NCI-H187 (cell line): ENCODE measurements at places on chromosomes 3 and 15.

- DNase-seq: no peak
These were observed 115.9 kb downstream of the SV2B start for GRCh38 chr15:91216000-91216399.

DNA sequence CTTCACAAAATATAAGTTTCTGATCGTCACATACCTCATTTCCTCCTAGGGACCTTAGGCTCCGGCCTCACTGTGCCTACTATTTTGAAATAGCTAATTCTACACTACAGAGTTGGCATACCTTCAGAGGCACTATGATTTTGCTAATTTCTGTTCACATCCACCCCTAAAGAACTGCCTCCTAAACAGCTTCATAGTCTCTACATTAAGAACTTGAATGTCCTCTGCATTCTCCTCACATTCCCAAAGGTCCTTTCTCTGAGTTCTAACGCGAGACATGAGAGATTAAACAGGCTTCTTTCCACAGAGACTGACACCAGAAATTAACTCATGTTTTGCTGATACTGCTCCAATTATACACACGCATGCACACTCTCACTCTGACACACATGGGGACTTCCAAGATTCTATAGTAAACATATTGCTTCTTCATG lies 75.5 kb downstream of the DLG1 start:
- DNase-seq: no peak

DNA sequence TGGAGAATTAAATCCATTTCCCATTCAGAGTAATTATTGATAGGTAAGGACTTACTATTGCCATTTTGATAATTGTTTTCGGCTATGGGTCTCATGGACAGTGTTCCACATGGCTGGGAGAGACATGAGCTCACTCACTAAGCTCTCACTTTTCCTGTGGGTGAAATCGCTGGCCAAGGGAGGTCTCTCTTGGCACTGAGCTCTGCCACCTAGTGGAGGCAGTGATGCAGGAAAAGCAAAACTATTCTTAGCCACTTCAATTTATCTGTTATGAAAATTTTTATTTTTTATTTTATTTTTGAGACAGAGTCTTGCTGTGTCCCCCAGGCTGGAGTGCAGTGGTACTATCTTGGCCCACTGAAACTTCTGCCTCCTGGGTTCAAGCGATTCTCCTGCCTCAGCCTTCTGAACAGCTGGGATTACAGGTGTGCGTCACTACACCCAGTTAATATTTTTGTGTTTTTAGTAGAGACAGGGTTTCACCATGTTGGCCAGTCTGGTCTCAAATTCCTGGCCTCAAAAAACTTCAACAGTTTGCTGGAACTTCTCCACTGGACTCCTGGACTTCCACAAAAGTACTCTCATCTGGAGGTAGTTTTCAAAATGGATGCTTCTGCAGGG lies 4.7 kb upstream of the RNF13 start:
- no peak for DNase-seq

- DNase-seq: no peak
These were observed 542.2 kb downstream of the FOXP1 start for GRCh38 chr3:71041371-71041770.

- DNase-seq: no peak
These were observed 27.2 kb upstream of the LMOD3 start for GRCh38 chr3:69149586-69149985.

DNA sequence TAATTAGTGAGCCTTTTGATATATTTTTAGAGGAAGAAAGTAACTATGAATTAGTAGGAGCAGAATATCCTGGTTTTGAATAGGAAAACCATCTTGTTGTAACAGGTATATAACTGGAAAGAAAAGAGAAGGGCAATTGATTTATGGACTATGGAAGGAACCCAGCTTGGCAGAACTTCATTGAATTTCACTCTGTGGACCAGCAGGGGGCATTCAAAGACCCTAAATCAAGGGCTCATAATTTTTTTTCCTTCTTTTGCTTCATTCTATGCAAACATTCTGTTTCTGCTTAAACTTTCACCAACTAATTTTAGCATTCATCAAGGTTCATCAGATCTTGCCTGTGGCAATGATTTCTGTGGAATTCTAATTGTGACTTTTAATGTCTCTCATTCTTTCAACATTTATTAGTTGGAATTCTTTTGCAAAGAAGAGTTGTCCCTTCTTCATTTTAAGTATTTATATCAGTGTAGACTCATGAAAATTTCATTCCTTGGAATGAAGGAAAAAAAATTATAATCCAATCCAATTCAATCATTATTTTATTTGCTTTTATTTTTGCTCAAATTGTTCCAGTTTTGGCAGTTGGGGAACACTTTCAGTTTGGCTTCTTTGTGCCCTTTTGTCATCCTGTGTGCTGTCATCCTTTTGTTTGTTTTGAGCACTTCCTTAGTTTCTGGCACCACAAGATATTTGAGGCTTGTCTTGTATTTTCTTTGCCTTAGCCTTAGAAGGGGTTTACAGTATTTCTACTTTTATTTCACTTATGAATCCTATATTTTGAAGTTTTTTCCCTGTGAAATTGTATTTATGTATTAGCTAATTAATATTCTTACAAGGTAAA lies 30.4 kb downstream of the NXPE3 start:
- DNase-seq: no peak

- no peak for DNase-seq
These were observed 8.9 kb downstream of the CHSY1 start for GRCh38 chr15:101242999-101243336.

- DNase-seq: no peak
These were observed 45.9 kb downstream of the SUMF1 start for GRCh38 chr3:4421121-4421520.

GRCh38 chr3:133448478-133449122 lies 48.7 kb downstream of the BFSP2 start:
- DNase-seq: no peak

DNA sequence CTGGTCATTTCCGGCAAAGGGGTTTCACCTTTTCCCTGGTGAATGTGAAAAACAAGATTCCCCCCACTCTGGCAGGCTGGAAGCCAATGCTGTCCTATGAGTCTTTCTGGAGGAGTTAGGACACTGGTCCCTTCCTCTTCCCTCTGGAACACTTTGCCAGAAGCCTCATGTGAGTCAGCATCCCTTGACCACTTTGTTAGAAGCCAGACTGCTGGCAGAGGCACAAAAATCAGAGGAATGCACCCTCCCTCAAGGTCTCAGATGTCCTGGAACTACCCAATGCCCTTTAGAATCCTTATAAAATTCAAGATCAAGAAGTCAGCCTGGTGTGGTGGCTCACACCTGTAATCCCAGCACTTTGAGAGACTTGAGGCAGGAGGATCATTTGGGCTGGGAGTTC lies 26.6 kb downstream of the ITGB5 start:
- no peak for DNase-seq

GRCh38 chr3:122105626-122106025 lies 50.5 kb downstream of the CD86 start:
- peak; percentile 77 for DNase-seq

- DNase-seq: no peak
These were observed 869.8 kb upstream of the CFAP20DC start for GRCh38 chr3:59919586-59919985.

DNA sequence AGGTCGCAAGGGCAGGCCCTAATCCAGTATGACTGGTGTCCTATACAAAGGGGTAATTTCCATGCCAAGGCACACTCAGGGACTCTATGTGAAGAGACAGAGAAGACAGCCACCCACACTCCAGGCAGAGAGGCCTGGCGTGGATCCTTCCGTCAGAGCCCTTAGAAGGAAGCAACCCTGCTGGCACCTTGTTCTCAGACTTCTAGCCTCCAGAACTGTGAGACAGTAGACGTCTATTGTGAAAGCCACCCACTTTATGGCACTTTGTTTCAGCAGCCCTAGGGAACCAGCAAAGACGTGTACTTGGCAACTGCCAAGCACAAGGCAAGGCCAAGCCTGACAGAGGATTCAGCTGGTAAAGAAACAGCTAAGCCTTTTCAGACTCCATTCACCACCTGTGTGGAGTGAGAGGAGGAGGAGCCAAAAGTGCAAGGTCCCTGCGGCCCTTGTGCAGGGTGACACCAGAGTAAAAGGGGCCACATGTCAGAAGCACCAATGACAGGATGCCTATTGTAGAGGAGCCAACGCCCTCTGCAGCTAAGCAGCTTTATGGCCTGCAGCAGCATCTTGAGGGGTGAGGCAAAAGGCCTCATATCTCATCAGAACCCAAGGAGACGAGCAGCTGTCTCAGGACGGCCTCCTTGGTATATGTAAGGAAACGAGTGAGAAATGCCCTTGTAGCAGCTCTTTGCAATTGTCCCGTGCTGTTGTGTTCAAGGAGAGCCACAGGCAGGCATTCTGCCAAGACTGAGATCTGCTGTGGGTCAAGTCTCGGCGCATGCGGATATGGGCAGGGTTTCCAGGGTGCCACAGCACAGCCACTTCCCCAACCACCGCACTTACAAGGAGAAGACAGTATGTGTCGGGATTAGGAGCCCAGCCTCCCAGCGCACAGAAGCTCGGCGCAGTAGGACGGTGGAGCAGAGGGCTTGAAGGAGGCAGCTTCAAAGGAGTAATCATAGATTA lies 121.5 kb upstream of the LIPC start:
- no peak for DNase-seq

DNA sequence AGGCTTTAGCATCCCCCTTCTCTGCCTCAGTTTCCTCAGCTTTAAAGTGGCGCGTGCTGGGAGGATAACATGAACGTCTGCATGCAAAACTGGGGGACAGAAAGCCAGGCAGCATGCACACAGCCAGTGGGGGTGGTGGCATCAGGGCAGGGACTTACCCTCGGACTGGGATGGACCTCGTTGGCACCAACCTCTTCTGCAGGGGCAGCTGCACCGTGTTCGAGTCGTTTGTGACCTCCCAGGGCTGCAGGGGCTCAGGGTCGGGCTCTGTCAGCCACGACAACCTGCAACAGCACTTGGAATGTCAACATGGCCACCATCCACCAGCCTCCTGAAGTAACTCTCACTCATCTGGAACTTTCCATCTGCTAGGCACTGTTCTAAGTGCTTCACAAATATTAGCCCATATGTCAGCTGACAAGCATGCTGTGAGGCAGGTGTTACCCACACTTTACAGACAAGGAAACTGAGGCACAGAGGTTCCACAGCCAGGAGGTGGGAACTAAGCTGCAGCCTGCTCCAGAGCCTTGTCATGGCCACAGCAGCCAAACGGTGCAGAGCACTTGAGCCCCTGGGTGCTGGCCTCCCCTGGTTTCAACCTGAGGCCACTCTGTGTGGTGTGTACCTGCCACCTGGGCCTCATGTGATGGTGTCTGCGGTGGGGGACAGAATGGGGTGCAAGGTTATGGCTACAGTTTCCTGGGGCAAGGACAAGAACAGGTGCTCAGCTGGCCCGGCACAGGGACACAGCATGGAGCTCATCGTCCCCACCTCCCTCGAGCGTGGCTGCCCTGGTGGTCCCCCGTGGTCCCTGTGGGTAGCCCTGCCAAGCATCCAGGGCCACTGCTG lies 6.7 kb downstream of the C3orf22 start:
- DNase-seq: no peak

- no peak for DNase-seq
These were observed 60.2 kb downstream of the AMOTL2 start for GRCh38 chr3:134313847-134314587.

DNA sequence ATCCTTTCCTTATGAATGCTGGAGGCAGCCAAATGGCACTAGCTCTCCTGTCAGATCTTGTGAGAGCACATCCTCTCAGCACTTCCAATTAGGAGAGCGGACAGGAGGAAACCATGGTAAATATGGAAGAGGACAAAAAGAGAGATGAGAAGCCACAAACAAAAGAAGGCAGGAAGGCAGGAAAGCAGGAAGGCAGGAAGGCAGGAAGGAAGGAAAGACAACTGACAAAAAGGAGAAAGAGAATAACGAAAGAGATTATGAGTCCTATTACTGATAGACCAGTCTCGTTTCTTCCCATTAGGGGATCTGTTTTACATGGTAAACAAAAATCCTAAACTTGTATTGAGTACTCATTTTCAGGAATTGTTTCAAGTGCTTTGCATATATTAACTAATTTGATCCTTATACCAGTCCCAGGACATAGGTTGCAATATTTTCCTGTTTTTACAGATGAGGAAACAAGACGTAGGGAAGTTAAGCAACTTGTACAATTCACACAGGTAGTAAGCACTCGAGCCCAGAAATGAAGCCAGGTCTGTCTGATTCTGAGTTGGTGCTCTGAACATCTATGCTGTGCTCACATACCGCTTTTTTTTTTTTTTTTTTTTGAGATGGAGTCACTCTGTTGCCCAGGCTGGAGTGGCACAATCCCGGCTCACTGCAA lies 4.2 kb downstream of the BCL2A1 start:
- no peak for DNase-seq

GRCh38 chr3:89165636-89166263 lies 58.3 kb downstream of the EPHA3 start:
- no peak for DNase-seq

- no peak for DNase-seq
These were observed 23.0 kb upstream of the CCK start for GRCh38 chr3:42289026-42289425.

DNA sequence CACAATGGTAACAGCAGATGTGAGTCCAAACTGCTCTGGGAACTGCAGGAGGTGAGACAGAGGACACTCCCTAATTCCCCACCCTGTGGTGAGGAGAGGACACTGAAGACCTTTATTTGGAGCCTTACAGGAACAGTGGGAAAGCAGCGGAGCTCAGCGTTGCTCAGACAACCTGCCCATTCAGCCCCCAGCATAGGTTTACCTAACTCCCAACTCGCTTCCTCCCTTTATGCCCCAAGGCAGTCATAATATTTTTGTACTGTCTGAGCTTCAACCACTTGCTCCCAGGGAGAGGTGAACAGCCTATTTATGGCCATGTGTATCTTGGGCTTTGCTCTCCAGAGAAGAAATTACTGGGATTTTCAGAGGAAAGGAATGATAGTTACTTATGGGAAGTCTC lies 34.1 kb downstream of the SHC4 start:
- DNase-seq: no peak

GRCh38 chr3:50603261-50604109 lies 8.1 kb downstream of the CISH start:
- no peak for DNase-seq

DNA sequence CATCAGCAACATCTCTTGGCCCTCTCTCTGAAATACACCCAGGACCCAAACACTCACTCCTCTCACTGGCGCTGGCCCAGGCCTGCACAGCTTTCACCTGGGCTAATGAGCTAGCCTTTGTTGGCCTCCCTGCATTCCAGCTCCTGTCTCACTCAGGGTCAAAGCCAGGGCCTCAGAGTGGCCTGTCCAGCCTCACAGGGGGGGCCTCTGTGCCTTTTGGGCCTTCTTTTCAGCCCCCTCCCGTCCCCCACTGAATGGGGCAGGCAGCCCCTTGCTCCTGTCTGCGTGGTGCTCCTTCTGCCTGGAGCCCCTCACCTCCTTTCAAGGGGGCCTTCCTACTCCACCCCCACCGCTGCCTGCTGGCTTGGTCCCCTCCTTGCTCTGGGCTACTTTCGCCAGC lies 59.0 kb upstream of the PRR23E start:
- no peak for DNase-seq

DNA sequence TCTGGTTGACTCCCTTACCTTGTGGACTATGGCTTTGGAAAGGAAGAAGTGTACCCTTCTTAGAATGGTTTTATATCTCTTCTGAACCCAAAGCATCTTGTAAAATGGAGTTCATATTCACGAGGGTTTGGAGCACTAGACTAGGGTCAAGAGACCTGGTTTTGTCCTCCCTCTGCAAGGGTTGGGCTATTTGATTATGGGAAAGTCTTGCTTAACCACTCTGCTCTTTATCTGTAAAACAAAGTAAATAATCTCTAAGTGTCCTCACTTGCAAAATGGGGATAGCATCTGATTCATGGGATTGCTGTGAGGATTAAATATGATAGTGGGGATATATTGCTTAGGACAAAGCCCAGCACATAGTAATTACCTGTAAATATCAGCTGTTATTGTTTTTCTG lies 17.9 kb upstream of the SLC2A2 start:
- DNase-seq: no peak
